ENCODE measurements at places on chromosomes 2 and 18.
A peak's percentile ranks its signal among the peaks of the same experiment; 100 is the strongest.

DNA sequence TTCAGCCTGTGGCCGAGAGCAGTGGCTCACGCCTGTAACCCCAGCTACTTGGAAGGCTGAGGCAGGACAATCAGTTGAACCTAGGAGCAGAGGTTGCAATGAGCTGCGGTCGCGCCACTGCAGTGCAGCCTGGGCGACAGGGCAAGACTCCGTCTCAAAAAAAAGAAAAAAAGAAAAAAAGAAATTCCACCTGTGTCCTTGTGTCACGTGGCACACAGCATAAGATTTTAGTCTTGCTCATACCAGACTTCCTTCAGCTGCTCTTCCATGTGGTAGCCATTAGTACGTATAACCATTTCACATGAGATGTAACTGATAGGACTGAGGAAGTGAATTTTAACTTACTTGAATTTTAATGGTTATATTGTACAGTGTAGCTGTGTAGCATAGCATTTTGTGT, 4.0 kb downstream of the NOP58 start:
- DNase-seq: peak; percentile 40

- DNase-seq: no peak
These were observed 160.7 kb upstream of the SALL3 start for GRCh38 chr18:78818961-78819360.

DNA sequence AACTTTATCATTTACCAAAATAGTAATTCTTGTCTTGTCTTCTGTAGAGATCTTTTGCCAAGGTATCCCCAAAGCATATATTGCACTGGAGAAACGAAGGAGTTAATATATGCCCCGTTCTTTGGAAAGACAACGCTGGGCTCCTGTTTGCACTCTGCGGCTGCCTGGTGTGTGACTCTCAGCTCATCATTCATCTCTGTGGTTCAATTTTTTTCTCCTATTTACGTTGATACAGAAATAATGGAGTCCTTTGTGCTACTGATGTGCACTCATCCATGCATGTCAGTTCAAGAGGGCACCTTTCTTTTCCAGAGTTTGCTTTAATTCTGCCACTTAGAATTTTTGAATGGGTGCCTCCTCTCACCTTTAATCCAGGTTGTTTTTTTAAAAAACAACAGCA, 655.5 kb downstream of the DCDC2C start:
- DNase-seq: no peak

- DNase-seq: no peak
These were observed 360.1 kb downstream of the DCC start for GRCh38 chr18:52700116-52700515.

DNA sequence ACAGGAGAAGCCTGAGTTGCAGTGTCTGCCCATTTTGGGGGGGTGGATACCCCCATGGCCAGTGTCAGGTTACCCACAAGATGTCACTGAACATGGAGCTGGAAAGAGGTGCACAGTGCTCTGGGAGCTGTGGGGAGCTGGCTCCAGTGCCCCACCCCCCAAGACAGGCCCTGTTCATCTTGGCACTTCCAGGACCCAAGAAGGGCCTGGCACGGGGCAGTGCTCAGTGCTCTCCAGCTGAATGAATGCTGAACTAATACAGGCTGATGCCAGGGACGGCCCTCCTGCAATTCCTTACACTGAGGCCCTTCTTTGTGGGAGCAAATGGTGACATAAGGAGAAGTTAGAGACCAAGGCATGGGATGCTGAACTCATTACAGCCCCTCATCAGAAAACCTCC, 163.4 kb upstream of the GLI2 start:
- no peak for DNase-seq

GRCh38 chr2:229674830-229675530, 39.4 kb downstream of the DNER start:
- DNase-seq: no peak

DNA sequence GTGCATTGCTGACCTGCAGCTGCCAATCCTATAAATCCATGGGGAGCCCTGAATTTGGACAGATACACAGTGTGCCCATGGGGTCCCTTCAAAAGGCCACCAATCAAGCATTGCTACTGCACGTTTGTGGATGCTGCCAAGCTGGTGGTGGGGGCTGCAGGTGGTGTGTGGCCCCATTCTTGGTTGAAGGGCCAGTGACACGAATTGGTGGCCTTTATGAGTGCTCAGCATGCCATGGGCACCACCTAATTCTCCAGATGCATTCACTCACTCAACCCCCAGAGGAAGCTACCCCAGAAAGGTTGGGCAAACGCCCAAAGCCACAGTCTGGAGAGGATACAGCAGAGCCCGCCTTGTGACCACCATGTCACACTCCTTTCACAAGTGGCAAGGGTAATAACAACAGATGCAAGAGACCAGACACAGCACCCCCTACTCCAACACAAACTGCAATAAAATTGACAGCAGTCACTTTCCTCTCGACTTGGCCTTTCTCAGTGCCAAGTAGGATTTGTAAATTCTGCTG, 27.1 kb downstream of the MC2R start:
- DNase-seq: no peak

DNA sequence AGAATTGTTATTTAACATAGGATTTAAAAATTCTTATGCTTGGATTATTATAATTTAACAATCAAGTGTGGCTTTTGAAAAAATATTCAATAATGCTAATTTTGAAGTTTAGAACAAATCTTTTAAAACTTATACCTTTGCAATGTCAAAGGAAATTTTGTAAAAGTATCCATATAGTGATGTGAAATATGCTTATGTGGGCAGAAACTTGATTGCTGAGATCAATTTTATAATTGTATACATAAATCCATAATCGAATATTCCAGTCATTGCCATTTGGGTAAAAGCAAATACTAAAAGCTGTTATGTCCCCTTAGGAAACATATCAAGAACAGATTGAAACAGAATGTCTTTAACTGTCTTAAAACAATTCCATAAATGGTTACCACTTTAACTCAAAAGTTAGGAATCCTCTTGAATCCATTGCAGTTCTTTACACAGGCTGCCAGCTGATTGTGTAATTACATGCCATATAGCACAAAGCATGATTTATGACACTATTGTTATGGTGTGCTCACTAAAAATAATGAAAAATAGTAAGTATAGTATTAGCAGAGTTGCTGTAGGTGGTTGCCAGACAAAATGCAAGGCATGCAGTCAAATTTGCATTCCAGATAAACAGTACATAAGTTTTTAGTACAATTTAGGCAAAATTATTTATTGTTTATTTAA, 24.2 kb downstream of the PLCL1 start:
- DNase-seq: no peak

DNA sequence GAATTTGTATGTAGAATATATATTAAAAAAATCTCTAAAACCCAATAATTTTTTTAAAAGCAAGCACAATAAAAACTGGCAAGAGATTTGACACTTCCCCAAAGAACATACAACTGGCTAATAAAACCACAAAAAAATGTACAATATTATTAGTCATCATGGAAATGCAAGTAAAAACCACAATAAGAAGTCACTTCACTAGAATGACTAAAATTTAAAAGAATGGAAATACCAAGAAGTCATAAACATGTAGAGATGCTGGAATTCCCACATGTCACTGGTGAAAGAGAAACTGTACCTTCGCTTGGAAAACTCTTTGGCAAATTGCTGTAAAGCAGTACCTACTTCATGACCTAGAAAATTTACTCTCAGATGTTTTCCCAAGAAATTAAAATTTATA, 43.4 kb upstream of the KYNU start:
- no peak for DNase-seq

DNA sequence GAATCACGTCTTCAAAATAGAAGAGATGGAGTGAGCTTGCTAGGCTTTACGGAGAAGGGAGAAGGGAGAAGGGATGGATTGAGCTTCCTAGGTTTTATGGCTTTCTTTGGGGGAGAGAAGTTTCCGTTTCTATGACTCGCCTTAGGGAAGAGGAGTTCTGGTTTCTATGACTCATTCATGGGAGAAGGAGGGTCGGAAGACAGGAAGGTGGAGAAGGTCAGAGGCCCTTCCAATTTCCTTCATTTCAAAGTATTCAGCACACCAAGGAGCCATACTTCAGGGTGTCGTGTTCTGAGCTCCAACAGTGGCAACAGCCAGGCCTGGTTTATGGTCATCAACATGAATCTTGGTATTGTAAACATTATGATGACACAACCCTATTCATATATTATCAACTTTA, 284.7 kb upstream of the VWC2L start:
- DNase-seq: no peak

DNA sequence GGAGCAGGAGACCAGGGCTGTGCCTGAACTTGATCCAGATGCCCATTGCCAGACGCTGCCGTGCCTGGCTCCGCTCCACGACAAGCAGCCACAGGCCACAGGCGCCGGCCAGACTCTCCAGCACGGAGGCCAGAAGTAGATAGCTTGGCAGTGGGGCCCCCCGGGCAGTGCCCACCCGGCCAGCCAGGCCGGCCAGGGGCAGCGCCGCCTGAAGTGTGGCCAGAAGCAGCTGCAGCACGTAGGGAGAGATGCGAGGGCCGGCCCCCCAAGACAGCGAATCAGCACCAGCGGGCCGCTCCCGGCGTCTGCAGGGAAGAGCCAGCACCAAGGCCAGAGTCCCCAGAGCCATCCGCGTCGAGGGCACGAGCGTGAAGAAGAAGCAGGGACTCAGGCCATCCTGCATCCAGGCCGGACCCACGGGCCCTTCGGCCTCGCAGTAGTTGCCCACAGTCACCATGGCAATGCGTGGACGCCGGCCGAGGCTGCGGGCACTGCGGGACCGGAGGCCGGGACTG, 484 bp downstream of the ABCB6 start:
- DNase-seq: no peak

GRCh38 chr2:110847651-110848050, 115.3 kb downstream of the ACOXL start:
- DNase-seq: no peak

DNA sequence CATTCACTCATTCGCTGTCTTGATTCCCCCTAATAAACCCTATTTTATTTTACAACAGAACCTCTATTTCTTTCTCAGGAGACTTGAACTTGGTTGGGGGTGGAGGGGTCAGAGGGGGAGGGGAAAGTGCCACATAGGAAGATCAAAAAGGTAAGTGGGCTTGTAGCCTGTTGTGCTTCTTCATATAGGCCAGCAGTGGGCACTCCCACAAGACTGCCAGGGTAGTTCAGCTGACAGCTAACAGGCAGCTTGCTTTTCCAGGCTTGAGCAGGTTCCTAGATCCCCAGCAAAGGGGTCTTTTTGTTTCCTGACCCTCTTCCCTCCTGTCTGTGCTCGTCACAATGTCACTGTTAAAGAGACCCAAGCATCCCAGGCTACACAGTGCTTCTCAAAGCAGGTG, 829 bp upstream of the KIAA2012 start:
- DNase-seq: no peak

DNA sequence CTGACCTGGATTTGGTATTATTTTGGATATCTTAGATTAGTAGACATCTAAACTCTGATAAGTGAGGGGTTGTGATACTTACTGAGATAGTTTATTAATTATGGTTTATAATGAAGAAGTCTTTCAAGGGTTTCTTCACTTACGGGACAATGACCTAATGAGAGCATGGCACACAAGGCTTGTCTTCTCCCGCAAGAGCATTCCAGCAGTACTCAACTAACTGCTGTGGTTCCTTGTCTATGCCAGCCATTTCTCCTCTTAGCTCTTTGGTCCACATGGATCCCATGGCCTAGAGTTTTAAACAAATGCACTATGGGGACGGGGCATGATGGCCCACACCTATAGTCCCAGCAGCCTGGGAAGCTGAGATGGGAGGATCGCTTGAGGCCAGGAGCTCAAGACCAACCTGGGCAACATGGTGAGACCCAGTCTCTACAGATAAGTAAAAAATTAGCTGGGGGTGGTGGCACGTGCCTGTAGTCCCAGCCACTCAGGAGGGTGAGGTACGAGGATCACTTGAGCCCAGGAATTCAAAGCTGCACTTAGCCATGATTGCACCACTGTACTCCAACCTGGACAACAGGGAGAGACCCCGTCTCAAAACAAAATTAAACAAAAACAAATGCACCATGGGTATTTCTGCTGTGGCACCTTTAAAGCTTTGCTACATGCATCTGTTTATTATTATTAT, 161.7 kb upstream of the MYCN start:
- no peak for DNase-seq

GRCh38 chr2:23375448-23375847, 9.5 kb upstream of the KLHL29 start:
- no peak for DNase-seq

DNA sequence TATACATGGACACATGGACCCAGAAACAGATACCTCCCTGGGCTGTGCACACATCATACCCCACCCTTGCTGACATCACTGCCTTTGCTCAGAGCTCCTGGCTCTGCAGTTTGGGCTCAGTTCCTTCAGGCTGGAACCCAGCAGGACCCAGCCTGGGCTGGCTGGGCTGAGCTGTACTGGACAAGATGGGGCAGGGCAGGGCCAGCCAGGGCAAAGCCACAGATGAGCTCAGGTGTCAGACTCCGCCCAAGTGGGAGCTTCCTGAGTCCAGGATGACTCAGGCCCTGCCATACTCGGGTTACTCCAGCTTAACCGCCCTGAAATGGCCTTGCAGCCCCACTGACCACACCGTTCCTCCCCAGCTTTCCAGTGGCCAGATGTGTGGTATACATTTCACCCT, 284.9 kb downstream of the OSR1 start:
- DNase-seq: no peak

DNA sequence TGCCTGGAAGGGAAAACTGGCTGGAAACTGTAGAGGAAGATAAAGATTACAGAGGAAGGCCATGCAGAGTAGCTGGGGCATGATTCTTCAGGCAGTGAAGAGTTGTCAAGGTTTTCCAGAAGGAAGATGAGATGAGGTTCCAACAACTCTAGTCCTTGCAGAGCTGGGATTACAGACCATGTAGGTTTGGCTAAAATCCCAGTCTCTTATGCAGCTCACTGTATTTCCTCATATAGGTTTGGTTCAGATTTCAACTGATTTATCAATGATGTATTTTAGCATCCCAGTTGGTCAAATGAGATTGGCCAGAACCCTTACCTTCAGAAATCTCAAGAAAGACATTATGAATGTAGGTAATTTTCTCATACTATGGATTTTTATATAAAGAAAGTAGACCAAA, 16.4 kb downstream of the FAP start:
- no peak for DNase-seq

DNA sequence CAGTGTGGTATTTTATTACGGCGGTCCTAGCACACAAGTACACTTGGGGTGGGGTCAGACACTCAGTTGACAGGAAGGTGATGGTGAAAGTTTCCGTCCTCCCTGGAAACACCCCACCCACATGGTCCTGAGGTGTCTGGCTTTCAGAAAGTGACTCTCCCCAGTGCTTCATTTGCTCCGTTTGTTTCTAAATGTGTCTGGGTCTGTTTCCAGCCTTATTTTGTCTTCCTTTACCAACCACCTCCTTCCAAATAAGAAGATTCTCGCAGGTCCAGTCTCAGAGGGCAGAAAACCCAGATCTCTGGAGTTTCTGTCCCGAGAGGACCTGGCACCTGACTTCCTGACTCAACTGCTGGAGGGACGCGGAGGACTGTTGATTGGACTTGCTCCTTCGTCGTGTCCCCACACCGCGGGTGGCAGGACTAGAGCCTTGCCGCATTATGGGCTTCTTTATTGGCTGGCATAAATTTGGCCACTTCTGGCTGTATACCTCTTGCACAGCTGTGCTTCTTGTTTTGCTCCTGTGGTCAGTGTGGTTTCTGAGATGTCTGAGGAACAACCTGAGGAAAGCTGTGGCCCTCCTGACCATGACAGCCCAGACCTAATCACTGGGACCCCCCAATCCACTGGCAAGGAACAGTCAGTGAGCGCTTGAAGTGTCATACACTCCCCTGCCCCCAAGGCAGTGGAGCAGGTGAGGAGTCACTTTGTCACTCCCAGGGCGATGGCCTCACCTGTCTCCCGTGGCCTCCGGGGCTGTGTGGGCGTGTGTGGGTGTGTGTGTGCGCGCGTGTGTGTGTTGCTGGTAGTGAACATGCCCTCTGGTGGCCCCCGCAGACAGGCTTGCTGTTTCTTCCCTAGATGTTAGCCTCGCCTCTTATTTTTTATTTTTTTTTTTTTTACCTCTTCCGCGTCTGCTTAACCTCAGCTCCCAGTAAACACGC, 45.6 kb downstream of the MEX3C start:
- DNase-seq: peak; percentile 50

All from GF-D8 (cell line).